ENCODE measurements at places on chromosomes 13 and 19.

DNA sequence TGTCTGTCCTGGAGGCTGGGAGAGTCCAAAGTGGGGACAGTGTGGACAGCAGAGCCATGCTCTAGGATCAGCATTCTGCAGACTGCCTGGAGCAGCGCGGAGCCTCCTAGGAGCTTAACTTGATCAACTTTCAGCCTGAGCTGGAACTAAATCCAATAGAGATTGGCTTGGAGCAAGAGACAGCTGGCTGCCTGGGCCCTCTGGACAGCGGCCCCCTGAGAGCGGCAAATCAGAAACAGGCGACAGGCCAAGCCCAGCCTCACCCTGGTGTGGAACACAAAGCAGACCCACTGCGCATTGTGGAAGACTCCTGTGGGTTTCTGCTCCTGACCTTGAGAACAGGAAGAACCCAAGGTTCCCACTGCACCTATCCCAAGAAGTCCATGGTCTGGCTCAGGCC, 462.2 kb downstream of the TSHZ3 start:
- no peak for DNase-seq

- DNase-seq = no peak
These were observed 1286.9 kb upstream of the PCDH20 start for GRCh38 chr13:62702502-62702901.

GRCh38 chr13:36891752-36892151, 28.3 kb downstream of the SMAD9 start:
- no peak for DNase-seq

DNA sequence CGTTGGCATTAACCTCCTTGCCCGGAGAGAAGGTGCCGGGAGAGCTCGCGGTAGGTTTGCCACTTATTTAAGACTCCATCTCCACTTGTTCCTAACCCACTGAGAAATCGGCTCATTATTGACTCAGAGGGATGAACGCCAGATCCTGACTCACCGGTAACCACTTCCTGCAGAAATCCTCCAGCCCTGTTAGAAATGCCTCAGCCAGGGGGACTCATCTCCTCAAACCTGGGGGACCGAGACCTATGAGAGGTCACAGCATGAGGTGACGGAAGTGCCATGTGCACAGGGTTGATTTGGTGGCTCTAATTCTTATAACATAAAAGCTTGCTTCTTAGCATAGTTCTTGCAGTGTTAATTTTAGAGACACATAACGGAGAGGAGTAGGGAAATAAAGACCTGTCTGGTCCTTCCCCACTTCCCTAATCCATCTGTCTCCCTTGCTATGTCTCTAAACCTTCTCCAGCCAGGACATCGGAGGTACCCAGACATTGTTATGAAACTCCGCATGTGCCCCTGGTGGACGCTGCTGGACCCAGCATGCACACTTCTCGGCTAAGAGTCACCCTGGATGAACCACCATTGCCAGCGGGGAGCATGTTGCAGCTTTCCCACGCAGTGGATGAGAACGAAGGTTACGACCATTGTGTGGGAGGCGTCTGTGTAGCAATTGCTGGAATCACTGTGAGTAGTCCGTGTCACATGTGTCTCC, 158.9 kb downstream of the EFNB2 start:
- no peak for DNase-seq

DNA sequence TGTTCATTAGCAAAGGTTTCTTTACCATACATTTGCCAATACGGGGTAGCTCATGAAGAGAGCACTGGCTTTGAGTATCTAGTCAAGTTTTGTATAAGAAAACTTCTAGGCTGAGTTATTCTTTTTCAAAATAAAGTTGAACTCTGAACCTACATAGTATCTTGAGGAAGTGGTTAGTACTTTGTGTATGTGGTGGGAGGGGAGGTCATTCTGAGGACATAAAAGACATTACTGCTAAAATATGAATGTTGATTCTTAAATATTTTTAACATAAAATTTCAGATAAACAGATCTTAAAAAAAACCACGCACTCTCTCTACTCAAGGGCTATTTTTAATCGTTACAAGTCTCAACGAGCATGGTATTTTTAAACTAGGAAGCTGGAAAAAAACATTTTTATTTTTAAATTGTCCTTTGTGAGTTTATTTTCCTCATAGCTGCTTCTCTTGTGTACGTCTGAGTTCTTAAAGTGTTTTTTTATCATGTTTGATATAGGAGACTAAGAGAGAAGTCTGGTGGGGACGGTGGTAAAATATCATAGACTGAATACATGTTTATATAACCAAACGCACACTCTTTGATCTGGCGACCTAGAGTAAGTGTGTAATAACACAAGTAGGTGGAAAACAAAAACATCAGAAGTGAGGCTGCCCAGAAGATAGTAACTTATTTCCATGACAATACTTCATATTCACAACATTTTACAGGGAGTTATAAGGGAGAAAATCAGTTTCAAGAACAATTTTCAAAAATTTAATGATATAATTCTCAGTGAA, 118.0 kb upstream of the POSTN start:
- no peak for DNase-seq

- no peak for DNase-seq
These were observed 10.7 kb downstream of the LILRA5 start for GRCh38 chr19:54302257-54302656.

GRCh38 chr19:17393914-17394313, at the start of gene CCDC194:
TSS of gene CCDC194 (minus strand) at chr19:17394196. CDS start at chr19:17394158, 38 bp downstream.
- no peak for DNase-seq

DNA sequence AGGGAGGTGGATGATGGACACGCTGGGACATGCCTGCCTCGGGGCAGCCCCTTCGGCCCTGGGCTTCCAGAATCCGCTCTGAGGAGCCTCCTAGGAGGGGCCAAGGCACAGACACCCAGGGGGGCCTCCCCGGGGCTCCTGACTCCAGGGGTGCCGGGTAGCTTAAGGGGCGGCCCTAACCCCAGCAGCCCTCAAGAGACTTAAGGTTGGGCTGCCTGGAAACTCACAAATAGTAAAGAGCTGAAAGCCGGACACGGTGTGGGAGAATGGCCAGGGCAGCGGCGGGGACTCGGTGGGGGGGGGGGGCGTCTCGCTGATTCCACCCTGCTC, 7.7 kb downstream of the ARID3A start:
- DNase-seq = no peak

All from suprapubic skin (tissue), 4 donors.